ENCODE measurements at places on chromosomes 1 and 21.

DNA sequence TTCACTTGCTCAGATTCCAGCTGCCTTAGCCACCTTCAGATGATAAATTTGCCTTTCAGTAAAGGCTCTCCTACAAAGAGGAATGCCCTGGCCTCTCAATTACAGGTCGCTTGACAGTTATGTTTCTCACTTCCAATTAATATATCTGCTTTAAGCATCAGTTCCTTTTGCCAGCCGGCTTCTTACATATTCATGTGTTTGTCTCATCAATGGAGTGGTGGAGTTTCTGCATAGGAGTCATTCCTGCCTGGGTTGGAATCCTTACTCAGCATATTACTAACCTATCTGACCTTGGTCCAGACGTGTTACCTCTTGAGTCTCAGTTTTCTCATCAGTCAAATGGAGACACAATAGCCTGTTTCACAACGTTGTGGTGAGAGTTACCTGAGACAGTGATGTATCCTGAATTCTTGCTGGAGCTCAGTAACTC lies 9.4 kb upstream of the SESN2 start:
- DNase-seq = peak; percentile 33

DNA sequence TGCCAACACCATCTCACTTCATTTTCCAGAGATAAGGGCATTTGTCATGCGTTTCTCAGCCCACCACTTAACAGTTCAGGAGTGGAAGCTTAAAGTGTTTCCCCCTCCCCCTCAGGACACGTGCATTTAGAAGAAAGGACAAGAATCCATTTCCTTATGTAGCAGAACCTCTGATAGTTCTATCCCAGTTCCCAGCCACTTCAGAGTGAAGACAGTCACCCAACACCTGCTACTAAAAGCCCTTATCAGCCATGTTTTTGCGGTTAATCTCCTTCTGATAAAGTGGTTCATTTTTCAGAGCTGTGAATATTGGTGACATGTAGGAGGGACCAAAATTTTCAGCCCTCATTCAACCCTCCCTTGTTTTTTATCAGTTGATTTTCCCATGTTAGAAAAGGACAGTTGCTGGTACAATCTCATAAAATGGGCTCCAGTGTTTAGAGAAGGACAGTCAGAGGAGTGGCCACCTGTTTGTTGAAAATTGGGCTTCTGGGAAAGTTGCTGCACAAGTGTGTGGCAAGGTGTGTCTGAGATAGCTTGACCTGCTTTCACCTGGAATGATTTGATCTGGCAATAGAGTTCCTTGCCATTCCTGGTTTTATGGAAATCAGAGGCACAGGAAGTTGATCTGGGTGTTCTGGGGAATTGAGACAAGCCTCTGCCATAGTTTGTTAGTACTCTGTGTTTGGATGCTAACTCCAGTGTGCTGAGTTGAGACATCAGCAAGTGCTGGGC lies 114.0 kb downstream of the PPP1R12B start:
- DNase-seq = no peak

DNA sequence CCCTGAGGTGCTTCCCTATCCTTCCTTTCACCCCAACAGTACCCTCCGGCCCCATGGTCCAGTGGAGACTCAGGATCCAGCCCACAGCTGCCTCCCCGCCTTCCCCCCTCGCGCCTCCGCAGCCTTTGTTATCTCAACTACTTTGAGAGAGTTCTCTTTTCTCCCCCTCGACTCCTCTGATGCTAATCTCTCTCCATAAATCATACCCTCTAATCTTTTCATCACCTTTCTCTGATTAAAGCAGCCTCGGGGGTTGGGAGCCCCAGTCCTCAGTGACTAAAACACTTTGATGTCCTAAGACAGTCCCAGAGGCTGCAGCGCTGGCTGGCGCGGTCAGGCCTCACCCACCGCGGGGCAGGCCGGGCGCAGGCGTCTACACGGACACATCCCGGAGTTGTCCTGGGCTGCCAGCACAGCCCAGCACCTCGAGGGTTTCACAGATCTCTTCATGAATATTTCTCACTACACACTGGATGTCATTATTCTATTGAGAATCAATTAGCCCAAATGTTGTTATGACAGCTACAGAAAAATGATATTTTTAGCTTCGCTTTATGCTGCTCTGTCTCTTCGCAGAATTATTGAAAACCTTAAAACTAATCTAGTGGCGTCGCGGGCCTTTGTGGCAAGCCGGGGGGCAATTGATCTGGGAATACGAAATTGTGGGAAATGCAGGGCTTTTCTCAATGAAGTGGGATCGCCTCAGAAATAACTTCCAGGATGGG lies 289.5 kb downstream of the RRAGC start:
- no peak for DNase-seq

GRCh38 chr1:115189814-115190539 lies 100.7 kb upstream of the TSPAN2 start:
- DNase-seq = peak; percentile 98

GRCh38 chr1:173549813-173550212 lies 53.1 kb downstream of the SLC9C2 start:
- DNase-seq = no peak

- DNase-seq = no peak
Measured at GRCh38 chr1:175826705-175827104, 83.3 kb upstream of the TNR start.

DNA sequence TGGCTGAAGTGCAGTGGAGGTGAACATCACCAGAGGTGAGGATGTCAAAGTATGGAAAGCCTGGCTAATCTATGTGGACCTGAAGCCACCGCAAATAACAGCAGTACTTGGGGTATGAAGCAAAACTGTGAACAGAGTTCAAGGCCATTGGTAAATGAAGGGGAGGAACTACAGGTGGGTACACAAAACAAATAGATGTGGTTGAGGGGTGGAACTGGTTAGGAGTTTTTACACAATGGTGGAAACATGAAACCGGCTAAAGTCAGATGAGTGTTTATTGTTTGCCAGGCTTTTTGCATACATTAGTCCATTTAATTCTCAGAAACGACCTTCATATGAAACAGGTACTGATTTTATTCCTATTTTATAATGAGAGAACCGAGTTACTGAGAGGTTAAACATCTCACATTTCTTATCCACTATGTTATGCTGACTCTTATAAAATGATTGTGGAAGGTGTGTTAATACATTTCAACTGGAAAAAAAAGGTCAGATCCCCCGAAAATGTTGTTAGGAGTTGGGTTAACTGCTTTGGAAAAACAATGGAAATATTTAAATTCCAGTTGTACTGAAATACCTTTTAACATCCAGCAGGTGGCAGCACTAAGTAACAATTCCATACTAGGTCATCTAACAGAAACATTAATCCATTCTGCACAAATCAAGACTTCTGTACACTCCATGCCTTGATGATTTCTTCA lies 44.3 kb upstream of the GTF2B start:
- peak; percentile 66 for DNase-seq

DNA sequence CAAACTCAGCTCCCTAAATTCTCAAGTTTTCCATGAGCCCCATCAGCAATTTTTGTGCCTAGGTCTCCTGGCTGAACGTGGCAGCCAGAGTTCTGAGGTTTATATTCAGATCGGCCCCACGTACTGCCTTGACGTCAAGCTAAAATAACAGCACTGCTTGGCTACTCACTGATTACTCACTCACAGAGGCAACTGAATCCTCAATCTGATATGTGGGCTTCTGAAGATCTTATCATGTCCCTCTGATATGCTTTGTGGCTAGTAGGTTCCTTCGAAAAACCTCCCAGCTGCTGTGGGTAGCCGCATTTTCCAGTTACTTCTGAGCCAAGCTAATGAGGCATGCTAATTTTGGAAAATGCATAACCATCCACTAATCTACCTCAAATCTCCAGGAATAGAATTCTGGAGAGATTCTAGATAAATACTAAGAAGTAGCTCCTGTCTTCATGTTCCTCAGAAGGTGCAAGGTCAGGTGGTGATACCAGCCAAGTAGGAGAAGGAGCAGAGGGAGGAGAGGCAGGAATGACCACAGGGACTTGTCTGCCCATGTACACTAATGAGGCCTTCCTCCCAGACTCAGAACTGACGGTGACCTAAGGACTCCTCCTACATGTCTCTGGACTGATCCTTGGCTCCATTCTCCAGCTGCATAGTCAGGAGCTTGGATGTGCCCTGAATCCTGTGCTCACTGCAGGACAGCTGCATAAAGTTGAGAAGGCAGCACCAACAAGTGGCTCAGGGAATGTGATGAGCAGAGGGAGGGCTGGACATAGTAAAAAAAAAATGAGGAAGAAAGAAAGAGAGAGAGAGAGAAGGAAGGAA lies 263.7 kb downstream of the TNR start:
- DNase-seq = no peak

GRCh38 chr1:110302836-110303235 lies 36.3 kb upstream of the RBM15 start:
- DNase-seq = no peak

DNA sequence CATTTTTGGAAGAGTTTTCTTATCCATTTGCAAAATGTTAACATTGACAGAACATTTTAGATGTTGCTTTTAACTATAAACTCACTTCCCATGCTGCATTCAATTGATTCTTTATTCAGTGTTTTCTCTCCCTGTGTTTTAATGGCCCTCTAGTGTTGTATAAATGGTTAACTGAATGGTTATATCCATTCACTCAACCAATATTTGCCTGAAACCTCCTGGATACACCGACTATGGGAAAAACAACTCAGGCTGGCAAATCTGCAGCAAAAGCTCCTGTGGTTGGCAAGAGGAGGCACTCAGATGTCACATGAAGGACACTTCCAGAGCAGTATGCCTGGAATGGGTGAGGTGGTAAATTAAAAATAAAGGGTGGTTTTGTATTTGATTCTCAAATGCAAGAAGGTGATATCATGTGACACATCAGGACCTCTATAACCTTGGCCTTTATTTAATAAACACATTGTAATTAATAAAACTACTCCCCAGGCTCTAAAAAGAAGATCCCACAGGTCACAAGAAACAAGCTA lies 107.6 kb downstream of the BCAR3 start:
- no peak for DNase-seq

DNA sequence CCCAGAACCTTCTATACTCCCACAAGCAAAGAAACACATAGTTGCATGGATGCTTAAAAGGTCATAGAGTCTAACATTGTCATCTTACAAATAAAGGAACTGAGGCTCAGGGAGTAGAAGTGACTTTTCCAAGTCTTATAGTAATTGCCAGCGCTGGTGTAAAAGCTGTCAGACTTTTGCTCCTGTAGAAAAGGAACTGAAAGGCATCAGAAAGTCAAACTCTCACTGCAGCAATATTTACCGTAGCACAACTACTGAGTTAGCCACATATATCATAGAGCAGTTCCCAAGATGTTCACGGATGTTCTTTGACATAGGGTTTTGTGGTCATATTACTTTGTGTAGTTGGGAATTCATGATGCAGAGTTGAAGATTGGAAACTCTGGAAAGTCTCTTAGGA lies 16.6 kb upstream of the USP24 start:
- no peak for DNase-seq

- peak; percentile 59 for DNase-seq
Measured at GRCh38 chr1:56576880-56577405, 2.4 kb downstream of the PLPP3 start.

- DNase-seq = peak; percentile 28
Measured at GRCh38 chr1:84668185-84668584, 22.1 kb downstream of the SSX2IP start.

DNA sequence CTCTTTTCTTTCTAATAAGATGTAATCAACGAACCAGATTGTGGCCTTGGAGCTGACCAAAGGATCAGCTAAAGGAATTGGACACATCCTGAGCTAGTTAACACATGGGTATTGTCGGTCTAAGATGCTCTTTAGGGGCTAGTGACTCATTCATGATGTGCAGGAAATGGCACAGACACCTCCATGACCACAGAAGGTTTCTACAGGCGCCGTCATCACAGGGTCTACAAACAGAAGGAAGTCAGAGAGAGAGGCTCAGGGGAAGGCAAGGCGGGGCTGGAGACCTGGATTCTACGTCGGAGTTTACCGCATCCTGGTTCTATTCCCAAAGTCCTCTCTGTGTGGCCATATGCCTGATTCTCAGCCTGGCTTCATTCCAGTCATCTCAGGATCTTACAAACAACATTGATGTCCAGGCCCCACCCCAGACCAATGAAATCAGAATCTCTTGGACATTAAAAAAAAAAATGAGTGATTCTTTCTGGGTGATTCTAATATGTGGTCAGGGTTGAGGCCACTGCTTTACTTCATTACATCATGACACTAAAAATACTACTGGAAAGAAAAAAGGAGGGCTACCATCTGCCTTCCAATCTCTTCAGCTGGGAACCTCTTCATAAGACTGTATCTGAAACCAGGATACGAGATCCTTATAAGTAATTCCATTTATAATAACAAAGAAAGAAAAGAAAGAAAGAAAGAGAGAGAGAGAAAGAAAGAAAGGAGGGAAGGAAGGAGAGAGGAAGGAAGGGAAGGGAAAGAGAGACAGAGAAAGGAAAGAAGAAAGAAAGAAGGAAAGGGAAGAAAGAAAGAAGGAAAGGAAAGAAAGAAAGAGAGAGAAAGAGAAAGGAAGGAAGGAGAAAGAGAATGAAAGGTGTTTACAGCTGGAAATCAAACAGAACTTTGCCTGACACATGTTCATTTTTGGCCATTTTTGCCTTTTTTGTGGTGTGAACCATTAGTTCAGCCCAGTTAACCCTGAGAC lies 11.6 kb upstream of the KCNJ15 start:
- peak; percentile 82 for DNase-seq

DNA sequence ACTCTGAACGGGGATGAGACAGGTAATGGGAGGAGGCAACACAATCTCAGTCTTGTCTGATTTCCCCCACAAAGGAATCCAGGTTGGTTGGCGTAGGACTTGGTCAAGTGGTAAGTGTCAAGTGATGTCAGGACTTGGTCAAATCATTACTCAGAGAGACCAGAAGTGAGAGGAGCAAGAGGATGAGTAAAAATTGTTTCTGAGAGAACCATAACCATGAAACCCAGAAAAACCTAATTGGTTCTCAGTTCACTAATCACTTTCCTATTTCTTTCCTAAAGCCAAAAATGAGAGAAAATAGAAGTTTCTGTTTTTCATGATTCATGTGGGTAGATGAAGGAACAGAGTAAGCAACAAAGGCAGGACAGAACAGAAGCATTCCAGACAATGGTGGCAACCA lies 5.0 kb downstream of the PHC2 start:
- DNase-seq = no peak

DNA sequence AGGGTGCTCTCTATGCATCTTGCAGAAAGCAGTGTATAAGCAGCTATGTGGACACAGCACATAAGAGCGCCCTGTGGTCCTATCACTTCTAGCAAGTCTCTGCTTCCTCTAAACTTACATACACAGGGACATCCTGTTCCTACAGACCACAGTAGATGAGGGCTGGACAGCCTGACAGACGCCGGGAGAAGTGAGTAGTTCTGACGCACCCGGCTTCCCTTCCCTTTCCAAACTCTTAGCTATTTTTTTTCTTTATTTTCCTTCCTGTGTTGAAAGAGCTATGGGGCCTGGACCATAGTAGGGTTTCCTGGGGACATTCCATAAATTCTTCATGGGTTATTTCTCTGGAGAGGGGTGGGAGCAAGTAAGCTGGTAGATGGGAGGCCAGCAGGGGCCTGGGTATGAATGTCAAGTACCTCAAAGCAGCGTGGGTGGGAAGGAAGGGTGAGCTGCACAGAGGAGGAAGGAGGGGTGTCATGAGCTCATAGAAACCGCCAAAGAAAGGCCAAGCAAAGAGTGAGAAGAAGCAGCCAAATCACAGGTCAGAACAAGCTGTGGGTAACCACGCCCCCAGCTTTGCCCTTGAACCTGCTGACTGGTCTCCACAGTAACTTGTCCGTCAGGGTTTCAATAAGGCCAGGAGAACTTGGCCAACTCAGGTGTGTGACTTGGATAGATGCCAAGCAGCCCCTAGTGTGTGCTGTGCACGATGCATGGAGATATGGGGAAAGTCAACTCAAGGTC lies 36.6 kb downstream of the PLXNA2 start:
- peak; percentile 99 for DNase-seq

GRCh38 chr1:212364985-212365384 lies 49.7 kb downstream of the PACC1 start:
- no peak for DNase-seq

GRCh38 chr1:7885513-7886404 lies 32.9 kb upstream of the UTS2 start:
- no peak for DNase-seq
